Esophagus squamous epithelium (tissue), 5 donors: ENCODE measurements at places on chromosomes 4 and X. TPM values are rescaled to one million over a fixed set of nuclear protein-coding genes. Genes with fewer than 3 reads are reported as not detected.
A peak's percentile ranks its signal among the peaks of the same experiment; 100 is the strongest.

SPACA5 gene
- not detected for total RNA-seq

SLC4A4 gene
- total RNA-seq = 0.48 TPM

ADH1A gene
- total RNA-seq = not detected

IL21 gene
- total RNA-seq = 0.66 TPM

DNAAF6 gene
- not detected for total RNA-seq

CTAG1A gene
- not detected for total RNA-seq

UGT8 gene
- total RNA-seq = 2.1 TPM

- H3K27ac ChIP-seq = peak overlapping the region; percentile 47
- H3K4me3 ChIP-seq = no peak overlapping the region
- no peaks in the 10 kb centered on the region for H3K4me1 ChIP-seq
- DNase-seq = no peak
These were observed 27.5 kb downstream of the SETD7 start for GRCh38 chr4:139528377-139529005.

GRCh38 chr4:175376287-175376977 lies 435.6 kb downstream of the GPM6A start:
- no peaks in the 10 kb centered on the region for H3K36me3 ChIP-seq
- no peaks in the 10 kb centered on the region for H3K27me3 ChIP-seq
- DNase-seq = no peak
- H3K4me1 ChIP-seq = no peaks in the 10 kb centered on the region

DNA sequence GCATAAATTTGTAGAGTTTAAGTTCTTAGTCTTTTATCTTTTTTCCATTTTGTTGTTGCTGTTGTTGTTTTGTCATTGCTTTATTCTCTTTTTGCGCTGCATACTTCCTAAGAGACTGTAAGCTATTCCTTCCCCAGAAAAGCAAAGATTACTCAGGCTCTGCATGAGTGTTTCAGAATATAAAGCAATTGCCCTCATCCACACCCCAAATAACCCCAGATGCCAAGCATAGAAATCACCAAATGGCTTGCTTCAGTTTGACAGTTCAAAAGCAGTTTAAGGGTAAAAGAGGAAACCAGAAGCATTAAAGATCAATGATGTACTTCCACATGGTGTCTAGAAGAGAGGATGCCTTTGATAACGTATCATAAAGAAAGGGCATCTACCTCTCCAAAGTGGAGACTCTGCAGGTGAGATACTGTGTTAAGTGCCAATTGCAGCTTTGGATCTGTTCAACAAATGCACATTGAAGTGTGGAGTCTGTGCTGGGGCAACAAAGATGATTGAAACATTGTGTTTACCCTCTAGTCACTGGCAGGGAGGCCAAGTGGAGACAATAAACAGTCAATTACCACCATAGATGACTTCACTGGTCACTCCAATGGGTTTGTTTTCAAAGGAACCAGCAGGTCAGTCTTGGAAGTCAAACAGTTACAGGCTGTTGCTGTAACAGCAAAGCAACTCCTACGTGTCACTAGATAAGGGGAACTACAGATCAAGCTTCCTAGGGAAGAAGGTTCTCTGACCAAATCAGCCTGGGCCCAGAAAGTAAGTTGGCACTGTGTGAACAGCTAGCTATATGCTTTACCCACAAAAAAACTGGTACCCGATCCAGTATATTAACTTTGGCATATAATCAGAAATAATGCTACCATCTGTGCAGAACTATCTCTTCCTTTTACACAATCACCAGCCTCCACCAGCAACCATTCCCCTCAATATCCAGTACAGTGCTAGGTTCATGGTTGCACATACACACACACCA lies 40.6 kb upstream of the IL21 start:
- no peaks in the 10 kb centered on the region for H3K27me3 ChIP-seq
- H3K36me3 ChIP-seq = no peaks in the 10 kb centered on the region
- DNase-seq = no peak
- no peaks in the 10 kb centered on the region for H3K4me1 ChIP-seq
- H3K27ac ChIP-seq = no peak overlapping the region

GRCh38 chr4:37675587-37676290 lies 10.4 kb downstream of the RELL1 start:
- no peak overlapping the region for H3K27ac ChIP-seq
- no peaks in the 10 kb centered on the region for H3K27me3 ChIP-seq
- peaks cover 62% of the 10 kb centered on the region for H3K4me1 ChIP-seq
- H3K36me3 ChIP-seq = no peaks in the 10 kb centered on the region
- H3K4me3 ChIP-seq = no peak overlapping the region

DNA sequence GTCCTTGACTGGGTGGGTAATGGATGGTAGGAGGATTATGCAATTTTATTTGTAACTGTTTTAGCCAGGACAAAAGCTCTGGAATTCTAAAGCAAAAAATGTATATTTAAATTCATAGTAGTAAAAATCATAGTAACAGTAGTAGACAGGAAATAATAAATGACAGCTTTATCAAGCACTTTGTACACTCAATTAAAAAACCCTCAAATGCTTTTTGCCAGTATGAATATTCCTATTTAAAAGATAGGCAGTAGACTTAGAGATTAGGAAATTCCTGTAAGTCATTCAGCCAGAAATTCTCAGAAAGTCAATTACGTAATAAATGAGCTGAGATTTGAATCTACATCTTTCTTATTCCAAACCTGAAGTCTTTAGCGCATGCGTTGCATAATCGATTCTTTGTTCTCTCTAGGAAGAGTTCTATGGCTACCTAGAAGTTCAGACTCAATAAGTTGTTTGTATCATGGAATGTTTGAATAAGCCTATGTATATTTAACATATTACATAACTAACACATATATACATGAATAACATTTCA lies 2.5 kb downstream of the AADAT start:
- DNase-seq = no peak
- no peak overlapping the region for H3K4me3 ChIP-seq
- no peaks in the 10 kb centered on the region for H3K27me3 ChIP-seq
- H3K36me3 ChIP-seq = peaks cover 27% of the 10 kb centered on the region

DNA sequence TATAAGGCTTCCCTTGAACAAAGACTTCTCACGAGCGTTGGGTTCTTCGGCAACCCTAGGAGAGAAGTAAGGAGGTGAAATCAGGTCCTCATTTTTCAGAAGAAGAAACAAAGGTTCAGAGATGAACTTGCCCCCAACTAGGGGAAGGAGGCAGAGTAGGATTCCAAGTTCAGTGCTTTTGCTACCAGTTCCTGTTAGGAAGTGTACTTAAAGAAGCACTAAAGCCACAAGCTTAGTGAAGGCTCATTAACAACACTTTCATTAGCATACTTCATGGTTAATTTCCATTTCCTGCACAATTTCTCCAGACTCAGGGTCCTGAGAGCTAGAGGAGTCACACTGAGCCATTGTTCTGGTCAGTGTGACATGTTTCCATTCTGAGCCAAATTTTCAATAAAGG lies 52.1 kb downstream of the VSIG4 start:
- H3K36me3 ChIP-seq = no peaks in the 10 kb centered on the region
- no peaks in the 10 kb centered on the region for H3K4me1 ChIP-seq
- no peak for DNase-seq
- H3K27ac ChIP-seq = no peak overlapping the region
- no peak overlapping the region for H3K4me3 ChIP-seq

DNA sequence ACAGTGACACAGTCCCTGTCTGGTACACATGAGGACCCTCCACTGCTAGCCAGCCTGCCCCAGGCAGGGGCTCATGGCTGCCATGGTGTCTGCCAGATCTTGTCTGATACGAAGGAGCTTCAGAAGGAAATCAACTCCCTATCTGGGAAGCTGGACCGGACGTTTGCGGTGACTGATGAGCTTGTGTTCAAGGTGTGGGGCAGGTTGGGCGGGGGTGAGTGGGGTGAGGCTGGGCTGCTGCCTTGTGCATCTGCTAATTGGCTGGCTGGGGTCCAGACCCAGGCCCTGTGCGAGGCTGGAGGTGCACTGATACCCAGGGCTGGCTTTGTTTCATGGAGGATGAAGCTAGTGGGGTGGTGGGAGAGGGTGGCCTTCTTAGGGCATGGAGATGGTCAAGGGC lies 13.8 kb downstream of the CCDC22 start:
- DNase-seq = no peak
- no peak overlapping the region for H3K4me3 ChIP-seq
- H3K27ac ChIP-seq = no peak overlapping the region
- H3K36me3 ChIP-seq = peaks cover 59% of the 10 kb centered on the region
- H3K4me1 ChIP-seq = no peaks in the 10 kb centered on the region

DNA sequence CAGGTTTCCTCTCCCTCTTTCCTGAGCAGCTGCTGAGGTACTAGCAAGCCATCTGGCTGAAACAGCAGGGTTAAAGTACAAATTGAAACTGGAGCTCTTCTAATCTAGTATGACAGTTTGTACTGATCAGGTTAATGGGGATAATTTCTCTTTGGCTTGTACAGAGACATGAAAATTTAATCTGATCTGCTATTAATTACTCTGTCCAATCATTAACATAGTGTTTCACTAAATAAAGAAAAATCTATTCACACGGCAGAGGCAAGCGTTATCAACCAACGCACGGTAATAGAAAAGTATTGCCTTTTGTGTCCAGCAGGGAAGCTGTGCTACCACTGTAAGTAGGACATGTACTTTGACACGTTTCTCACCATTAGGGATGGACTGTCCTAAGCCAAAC lies 71.1 kb downstream of the IGSF1 start:
- H3K4me1 ChIP-seq = no peaks in the 10 kb centered on the region
- no peak overlapping the region for H3K27ac ChIP-seq
- H3K36me3 ChIP-seq = no peaks in the 10 kb centered on the region

DNA sequence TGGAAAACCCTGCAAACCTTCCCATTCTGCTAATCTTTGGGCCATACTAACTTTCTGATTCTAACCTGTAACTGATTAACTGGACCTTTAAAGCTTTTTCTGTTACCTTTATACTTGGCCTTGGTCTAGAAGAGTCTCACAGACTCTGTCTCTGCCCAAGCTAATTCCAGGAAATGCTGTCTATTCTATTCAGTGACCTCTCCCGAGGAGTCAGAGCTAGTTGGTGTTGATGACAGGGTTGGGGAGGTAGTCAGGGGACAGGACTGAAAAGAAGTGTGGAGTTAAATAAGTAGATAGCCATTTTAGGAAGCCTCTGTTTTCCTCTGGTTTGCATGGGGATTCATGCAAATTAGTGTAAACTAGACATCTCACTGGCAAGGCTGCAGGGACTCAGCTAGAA lies 429.5 kb downstream of the GRID2 start:
- no peak for DNase-seq
- H3K4me3 ChIP-seq = no peak overlapping the region
- H3K4me1 ChIP-seq = no peaks in the 10 kb centered on the region
- no peaks in the 10 kb centered on the region for H3K36me3 ChIP-seq
- H3K27me3 ChIP-seq = no peaks in the 10 kb centered on the region
- no peak overlapping the region for H3K27ac ChIP-seq

GRCh38 chr4:136219592-136220125 lies 1312.6 kb downstream of the PCDH18 start:
- no peak for DNase-seq
- H3K27ac ChIP-seq = no peak overlapping the region
- H3K4me1 ChIP-seq = no peaks in the 10 kb centered on the region
- no peaks in the 10 kb centered on the region for H3K36me3 ChIP-seq
- H3K4me3 ChIP-seq = no peak overlapping the region
- H3K27me3 ChIP-seq = no peaks in the 10 kb centered on the region

- H3K27ac ChIP-seq = no peak overlapping the region
- no peak for DNase-seq
- no peaks in the 10 kb centered on the region for H3K27me3 ChIP-seq
- H3K4me1 ChIP-seq = no peaks in the 10 kb centered on the region
- H3K4me3 ChIP-seq = no peak overlapping the region
These were observed 35.8 kb upstream of the TADA2B start for GRCh38 chr4:7007142-7007907.

- no peaks in the 10 kb centered on the region for H3K27me3 ChIP-seq
- no peak overlapping the region for H3K27ac ChIP-seq
- no peaks in the 10 kb centered on the region for H3K4me1 ChIP-seq
- DNase-seq = no peak
- no peak overlapping the region for H3K4me3 ChIP-seq
- no peaks in the 10 kb centered on the region for H3K36me3 ChIP-seq
These were observed 134.5 kb upstream of the IL15 start for GRCh38 chr4:141501931-141502330.

DNA sequence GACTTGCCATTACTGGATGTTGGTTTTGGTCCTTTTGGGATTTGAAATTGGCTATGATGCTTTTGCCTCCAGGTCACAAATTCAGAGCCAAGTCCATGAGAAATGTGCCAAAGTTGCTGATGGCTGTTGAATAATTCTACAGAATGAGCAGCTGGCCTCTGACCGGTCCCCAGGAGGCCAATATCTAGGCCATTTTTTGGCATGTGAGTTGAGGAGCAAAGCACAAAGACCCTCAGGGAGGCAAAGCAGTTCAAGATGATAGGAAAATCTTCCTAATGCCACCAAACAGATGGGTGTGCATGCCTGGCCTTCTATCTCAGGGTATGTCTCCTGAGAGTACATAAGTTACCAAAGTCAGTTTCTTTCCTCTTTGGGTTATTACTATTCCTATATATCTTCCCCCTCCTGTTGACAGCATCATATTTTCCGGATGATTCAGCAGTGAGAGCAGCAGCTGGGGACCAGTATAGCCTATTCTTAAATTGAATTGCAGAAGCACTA lies 44.4 kb downstream of the SEL1L3 start:
- H3K4me1 ChIP-seq = no peaks in the 10 kb centered on the region
- peaks cover 16% of the 10 kb centered on the region for H3K36me3 ChIP-seq
- no peaks in the 10 kb centered on the region for H3K27me3 ChIP-seq
- no peak for DNase-seq

GRCh38 chr4:74656596-74656995 lies 137.7 kb downstream of the BTC start:
- H3K27ac ChIP-seq = no peak overlapping the region
- no peak overlapping the region for H3K4me3 ChIP-seq
- no peaks in the 10 kb centered on the region for H3K36me3 ChIP-seq
- no peak for DNase-seq

DNA sequence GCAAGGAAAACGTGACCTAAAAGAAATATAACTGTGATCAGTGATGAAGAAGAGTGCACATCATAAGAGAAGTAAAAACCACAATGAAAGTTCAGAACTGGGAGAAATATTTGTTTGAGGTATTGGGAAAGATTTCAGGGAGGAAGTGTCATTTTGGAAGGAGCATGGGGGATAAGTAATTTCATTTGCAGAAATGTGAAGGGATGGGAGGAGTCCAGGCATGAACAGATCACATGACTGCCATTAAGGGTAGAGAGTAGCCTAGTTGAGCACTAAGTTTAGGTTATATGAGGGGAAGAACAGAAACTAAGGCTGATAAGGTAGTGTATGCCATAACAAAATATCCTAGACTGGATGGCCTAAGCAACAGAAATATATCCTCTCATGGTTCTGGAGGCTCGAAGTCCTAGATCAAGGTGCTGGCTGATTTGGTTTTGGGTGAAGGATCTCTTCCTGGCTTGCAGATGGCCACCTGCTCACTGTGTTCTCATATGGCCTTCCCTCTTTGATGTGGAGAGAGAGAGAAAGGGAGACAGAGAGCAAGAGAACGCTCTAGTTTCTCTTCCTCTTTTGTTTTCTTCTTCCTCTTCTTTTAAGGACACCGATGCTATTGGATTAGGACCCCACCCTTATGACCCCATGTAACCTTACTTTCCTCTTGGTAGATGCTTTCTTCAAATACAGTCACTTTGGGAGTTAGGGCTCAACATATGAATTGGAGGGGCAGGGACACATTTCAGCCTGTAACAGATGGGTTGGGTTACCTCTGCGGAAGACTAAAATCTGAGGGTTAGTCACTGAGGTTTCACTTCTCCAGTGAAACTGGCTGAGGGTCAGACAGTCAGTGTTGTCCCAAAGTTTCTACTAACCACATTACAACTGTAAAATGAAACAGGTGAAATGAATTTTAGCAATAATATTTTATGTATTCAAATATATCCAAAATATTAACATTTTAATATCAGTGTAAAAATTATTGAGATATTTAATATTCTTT lies 77.9 kb downstream of the EGF start:
- no peaks in the 10 kb centered on the region for H3K36me3 ChIP-seq
- DNase-seq = no peak
- no peaks in the 10 kb centered on the region for H3K27me3 ChIP-seq
- peak overlapping the region; percentile 88 for H3K27ac ChIP-seq
- H3K4me1 ChIP-seq = peaks cover 63% of the 10 kb centered on the region
